ENCODE measurements at places on chromosomes 7 and 10.

- peak; percentile 100 for DNase-seq
Observed at GRCh38 chr7:157016352-157017041, 6.0 kb upstream of the MNX1 start.

DNA sequence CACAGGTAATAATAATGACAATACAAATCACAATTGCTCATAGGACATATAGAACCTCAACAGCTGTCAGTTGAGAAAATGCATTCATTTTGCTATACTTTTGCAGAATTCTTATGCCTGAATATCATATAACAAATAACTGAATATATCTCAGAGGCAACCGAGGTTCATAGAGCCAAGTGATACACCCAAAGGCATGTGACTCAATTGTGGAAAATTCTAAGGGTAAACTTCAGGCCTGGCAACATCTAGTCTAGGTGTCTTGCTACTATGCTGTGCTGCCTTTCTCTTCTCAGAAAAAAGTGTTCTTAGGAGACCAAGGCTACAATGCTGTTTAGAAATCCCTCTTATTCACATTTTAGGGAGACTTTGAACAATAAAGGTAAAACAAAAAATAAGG is 270.7 kb downstream of the BAMBI start:
- DNase-seq, result no peak

DNA sequence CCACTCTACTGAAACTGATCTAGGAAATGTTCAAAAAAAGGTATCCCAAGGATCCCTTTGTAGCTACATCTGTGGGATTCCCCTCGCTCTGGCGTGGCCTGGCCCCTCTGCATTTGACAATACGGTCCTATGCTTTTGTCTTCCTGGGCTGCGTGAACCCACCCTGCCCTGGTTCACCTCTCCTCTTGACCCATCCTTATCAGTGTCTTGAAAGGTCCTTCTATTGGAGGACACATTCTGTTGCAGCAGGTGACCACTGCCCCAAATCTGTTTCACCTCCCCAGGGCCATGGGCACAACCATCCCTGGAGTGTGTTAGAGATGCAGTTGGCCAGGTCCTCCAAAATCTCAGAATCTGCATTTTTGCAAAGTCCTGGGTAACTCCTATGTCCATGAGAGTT is 100.8 kb downstream of the EGFR start:
- DNase-seq, result no peak

DNA sequence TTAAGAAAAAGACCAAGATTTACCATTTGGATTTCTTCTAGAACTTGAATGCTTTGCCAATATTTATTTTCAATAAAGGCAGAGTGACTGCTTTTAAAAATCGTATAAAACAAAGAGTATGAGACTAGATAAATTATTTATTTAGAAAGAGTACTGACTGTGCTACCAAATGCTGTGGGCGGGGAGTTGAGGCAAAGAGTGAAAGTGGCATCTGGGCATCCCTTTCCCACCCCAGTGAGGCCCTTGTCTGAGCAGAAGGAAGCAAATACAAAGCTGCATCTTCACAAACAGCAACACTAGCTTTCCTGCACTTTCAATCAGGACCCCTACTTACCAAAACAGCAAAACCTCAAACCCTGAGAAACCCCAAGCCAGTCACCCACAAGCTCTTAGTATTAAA is 34.9 kb downstream of the ITGB1 start:
- DNase-seq, result no peak

DNA sequence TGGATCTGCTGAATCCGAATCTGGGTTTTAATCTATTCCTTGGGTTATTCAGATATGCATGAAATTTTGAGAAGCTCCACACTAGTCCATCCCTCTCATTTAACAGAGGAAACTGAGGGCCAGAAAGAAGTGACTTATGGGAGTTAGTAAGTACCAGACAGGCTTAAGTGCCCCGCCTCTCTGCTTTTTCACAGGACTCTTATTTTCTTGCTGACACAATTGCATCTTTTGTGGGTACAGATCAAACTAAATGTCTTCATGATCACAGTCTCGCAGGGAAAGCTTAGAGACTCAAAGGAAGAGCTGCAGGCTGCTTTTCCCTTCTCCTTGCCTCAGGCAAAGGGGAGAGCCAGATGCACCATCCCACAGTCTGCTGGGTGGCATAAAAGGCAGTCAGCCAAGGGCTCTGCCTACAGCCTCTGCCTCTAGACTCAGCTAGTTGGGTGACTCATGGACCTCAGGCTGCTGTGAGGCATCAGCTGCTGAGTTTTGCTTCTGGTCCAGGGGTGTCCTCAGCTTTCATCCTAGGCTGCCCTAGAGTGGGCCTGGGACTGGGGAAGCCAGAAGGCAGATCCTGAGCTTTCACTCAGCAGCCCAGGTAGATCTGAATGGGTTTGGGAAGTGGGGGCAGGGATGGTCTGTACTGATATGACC is 11.6 kb downstream of the GOLGA7B start:
- DNase-seq, result no peak

GRCh38 chr10:114917927-114918672 is 19.9 kb upstream of the TRUB1 start:
- no peak for DNase-seq

- peak; percentile 91 for DNase-seq
Observed at GRCh38 chr10:102449321-102450123, 1.8 kb downstream of the C10orf95 start.

DNA sequence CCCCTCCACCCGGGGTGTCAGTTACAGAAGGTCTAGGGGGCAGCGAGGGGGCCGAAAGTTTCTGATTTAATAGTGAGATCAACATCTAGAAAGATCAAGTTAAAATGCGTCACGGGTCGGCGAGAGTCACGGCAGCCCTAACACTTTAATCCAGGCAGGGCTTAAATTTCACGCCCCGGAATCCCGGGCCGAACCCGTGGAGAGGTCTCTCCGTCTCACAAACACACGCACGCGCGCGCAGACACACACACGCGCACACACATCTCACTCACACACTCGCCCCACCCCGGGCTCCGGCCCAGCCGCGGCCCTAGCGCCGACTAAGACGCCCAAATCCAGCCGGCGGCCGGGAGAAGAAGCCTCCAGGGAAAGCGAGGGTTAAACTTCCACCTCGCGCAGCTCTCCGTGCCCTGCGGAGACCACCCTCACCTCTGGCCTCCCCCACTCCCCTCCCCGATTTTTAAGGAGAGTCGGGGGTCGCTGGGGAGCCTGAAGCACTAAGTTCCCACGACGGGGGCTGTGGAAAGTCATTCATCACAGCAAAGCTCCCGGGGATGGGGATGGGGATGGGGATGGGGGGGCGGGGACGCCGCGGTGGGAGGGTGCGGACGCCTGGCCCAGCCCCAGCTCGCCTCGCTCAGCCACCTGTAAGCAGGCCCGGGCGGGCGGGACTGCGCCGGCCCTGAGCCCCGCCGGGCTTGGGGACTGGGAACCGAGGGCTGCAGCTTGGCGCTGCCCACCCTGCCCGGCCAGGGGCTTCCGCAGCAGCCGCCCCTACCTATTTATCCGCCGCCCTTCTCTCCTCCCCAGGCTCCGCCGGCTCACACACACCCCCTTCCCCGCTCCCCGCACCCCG is 1.6 kb downstream of the PDGFA start:
- DNase-seq, result no peak

DNA sequence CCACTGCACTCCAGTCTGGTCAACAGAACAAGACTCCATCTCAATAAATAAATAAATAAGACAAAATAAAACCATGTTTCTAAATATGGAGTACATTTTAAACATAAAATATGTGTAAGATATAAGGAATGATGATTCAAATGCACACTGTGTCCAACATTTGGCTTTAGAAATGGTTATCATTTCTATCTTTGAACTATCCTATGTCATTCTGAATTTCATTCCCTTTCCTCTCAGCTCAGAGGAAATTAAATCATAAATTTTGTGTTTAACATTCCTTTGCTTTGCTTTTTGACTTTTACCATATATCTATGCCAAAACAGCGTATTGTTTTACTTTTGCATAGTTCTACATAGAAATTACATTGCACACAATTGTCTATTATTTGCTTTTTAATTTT is 130.9 kb downstream of the GNAT3 start:
- DNase-seq, result no peak

GRCh38 chr7:157472311-157473050 is 135.7 kb downstream of the DNAJB6 start:
- DNase-seq, result no peak
